ENCODE measurements at places on chromosomes 12 and 14.

DNA sequence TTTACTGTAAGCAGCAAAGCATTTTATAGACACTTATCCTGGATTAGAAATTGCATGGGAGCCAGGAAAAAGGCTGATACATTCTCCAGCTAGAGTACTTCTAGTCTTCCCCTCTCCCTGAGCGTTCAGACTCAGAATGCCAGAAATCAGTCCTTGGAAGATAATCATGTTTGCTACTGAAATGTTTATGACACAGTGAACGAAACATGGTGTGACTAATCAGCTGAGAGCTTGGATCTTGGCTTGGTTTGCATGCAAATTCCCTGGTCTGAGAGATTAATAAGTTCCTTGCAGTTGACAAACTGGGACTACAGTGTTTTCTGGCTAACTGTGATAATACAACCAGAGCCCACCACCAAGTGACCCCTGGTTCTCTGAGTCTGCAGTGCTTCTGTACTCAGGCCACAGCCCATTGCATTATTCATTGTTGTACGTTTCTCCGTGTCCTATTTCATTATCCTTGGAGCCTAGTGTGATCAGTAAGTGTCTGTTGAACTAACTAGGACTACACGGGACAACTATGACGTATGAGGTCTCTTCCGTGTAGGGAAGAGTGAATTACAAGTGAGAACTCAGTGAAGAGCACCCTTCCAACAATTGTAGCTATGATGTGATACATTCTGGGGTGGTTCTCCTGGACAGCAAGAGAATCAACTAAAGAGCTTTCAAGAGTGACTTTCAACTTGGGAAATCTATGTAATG is 34.6 kb upstream of the EVL start:
- DNase-seq = no peak

- no peak for DNase-seq
These were observed 69.3 kb downstream of the ELK3 start for GRCh38 chr12:96263449-96263902.

- DNase-seq = no peak
These were observed 141.3 kb downstream of the KLHL28 start for GRCh38 chr14:44820230-44820964.

DNA sequence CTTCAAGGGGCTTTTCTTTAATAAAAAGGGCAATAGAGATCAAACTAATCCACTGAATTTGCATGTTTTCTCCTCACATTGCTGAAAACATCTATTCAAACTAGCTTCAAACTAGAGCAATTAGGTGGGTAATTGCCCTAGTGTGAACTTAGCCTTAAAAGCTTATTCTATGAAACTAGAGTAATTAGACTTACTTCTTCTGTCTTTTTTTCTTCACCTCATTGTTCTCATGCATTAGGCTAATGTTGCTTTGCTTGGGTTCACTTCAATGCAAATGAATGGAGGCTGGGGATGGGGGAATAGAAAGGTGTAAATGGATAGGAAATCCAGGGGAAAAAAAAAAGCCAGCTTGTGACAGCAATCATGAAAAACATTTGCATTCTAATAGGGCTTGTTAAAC is 414.8 kb upstream of the LMO3 start:
- DNase-seq = no peak

GRCh38 chr12:108634341-108634751 is 652 bp upstream of the SELPLG start:
- no peak for DNase-seq

GRCh38 chr14:102717276-102717675 is 60.0 kb upstream of the TRAF3 start:
- no peak for DNase-seq

DNA sequence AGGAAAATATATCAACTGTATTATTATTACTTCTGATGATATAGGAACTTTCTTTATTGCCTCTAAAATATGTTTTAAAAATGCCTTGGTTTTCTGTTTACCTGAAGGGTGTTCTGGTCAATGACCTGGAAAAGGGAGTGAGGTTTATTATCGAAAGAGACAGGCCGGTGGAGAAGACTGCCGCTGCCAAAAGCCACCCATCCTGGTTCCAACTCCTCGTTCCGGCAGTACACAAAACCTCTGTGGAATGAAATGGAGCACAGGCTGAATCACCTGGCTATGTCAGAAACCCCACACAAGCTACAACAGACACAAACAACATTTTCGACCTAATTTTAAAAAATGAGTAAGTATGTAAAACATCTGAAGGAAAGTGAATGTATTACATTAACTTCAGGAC is 73.6 kb downstream of the HECTD4 start:
- DNase-seq = no peak

GRCh38 chr14:47675466-47676314 is at the start of gene MDGA2:
TSS of gene MDGA2 (minus strand) at chr14:47675605.
- no peak for DNase-seq

GRCh38 chr12:94445662-94446061 is 14.0 kb downstream of the CEP83 start:
- no peak for DNase-seq

- no peak for DNase-seq
These were observed 3.9 kb downstream of the CEBPE start for GRCh38 chr14:23115039-23115731.

GRCh38 chr12:110029290-110029815 is 19.0 kb downstream of the C12orf76 start:
- no peak for DNase-seq

DNA sequence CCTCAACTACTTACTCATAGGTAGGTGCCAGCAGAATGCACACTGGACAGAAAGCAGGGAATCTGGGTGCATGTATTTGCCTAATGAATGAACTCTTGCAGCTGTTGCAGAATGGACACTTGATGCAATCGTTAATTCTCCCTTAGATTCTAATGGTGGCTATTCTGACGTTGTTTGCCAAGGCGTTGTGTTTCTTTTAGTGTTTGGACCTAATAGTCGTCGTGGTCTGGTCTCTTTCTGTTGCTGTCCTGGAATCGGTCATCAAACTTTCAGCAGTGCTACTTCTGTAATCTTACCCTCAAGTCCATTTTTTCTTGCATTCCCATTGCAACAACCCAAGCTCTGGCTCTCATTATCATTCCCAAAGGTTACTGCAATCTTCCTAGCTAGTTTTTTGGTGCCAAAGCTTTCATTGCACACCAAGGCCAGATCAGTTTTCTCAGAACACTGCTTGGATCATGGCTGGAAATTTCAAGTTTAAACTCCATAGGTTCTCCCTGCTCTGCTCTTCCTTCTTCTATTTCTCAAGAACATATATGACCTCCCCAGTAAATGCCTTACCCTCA is 31.3 kb downstream of the BMP4 start:
- DNase-seq = no peak
